ENCODE measurements at places on chromosomes 5 and 9.
A peak's percentile ranks its signal among the peaks of the same experiment; 100 is the strongest.

DNA sequence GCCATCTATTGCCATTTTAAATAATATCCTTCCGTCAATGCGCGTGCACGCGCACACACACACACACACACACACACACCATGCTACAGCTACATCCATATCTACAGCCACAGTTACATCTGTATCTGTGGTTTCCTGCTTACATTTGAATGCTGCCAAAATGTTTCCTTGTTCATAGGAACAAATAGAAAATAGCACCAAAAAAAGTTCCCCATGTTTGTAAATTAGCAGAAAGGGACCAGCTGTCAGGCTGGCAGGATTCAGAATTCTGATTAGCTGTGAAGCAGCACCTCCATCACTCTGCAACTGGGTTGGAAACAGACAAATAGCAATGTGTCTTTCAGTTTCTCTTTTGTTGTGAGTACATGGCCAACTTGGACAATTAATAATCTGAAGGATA, 601.5 kb downstream of the IRX1 start:
- no peak for DNase-seq

GRCh38 chr9:100670719-100671118, 92.8 kb downstream of the CAVIN4 start:
- DNase-seq: peak; percentile 4

DNA sequence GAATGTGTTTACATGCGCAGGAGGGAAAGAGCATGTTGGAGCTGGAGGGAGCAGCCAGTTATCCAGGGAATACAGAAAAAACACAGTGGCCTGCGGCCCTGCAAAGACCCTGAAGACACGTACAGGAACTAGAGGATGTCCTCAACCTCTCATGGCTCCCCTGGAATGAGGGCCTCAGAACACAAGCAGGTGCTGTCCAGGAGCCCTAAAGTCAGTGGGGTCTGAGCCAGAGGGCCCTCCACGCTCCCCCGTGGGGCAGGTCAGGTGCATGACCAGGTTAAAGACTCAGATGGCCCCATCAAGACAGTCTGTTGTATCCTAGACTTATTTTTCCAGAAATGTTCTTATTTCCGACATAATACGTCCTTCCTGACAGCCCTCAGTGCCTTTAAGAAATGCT, 106.9 kb downstream of the ROR2 start:
- DNase-seq: no peak

DNA sequence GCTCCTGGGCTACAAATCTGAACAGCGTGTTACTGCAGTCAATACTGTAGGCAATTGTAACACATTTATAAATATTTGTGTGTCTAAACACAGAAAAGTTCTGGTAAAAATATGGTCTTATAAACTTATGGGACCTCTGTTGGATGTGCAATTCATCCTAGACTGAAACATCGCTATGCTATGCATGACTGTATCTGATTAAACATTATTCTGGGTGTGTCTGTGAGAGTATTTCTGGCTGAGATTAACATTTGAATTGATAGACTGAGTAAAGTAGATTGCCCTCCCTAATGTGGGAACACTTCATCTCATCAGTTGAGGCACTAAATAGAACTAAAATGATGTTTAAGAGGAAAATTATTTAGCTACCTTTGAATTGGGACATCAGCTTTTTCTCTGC, 24.3 kb upstream of the PRDM9 start:
- DNase-seq: no peak

- DNase-seq: no peak
Observed at GRCh38 chr5:168666356-168666755, 87.2 kb upstream of the PANK3 start.

DNA sequence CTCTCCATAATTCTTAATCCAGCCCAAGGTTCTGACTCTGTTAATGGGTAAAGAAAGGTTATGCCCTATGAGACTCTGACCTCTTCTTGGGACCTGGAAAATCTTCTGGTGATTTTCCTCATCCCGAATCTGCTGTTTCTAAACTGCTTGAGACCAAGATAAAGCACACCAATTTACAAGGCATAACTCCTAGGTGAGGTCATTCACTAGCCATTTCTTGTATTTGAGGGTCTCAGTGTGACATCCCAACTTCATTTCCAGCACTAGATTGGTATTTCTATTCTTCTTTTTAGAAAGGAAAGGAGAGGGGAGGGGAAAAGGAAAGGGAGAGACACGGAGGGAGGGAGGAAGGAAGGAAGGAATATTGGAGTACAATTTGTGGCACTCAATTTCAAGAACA, 51.6 kb downstream of the SLC1A1 start:
- DNase-seq: no peak

GRCh38 chr9:135379540-135380267, 99.9 kb upstream of the PPP1R26 start:
- no peak for DNase-seq

GRCh38 chr9:88767504-88767790, 223.8 kb upstream of the S1PR3 start:
- no peak for DNase-seq

DNA sequence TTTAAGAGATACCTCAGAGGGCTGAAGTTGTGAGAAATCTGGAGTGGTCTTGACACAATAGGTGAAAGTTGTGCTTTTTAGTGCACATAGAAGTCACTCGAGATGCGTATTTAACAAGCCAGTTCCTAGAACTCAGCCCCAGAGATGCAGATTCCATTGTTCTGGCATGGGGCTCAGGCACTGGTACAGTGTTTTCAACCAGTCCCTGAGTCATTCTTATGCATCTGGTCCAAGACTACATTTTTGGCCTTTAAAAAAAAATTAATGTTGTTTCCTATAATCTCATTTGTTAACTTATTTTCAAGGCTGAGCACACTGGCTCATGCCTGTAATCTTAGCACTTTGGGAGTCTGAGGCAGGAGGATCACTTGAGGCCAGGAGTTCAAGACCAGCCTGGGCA, 29.6 kb downstream of the PTTG1 start:
- DNase-seq: no peak

GRCh38 chr5:180007582-180007981, 64.0 kb downstream of the RNF130 start:
- DNase-seq: no peak

DNA sequence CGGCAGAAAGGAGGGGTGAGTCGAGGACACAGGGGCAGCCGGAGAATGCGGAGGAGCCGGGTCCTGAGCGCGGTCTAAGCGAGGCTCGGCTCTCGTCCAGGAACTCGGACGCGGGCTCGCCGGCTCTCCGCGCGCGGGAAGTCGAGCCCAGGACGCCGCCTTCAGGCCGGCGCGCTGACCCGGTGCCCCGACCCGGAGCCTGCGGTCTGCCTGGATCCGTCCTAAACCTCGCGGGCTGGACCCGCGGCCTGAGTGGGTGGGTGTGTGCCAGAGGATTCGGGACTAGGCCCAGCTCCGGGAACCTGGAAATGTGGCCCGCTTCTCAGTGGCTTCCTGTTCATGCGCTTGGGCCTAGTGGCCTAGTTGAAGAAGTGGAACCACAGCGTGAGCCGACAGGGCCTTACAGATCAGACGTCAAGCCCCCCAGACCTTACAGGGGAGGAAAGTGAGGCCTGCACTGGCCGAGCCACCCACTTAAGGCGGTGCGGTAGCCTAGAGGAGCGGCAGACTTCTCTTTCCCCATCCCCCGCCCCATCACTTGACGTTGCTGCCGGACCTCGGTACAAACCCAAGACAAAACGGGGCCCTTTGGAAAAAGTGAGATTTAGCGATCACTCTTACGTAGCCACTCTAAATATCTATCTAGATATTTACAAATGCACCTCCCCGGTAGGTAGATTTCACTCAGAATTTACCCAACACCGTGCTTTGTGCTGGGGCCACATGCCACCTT, 1.2 kb downstream of the CDKN2B-AS1 start:
- DNase-seq: no peak

DNA sequence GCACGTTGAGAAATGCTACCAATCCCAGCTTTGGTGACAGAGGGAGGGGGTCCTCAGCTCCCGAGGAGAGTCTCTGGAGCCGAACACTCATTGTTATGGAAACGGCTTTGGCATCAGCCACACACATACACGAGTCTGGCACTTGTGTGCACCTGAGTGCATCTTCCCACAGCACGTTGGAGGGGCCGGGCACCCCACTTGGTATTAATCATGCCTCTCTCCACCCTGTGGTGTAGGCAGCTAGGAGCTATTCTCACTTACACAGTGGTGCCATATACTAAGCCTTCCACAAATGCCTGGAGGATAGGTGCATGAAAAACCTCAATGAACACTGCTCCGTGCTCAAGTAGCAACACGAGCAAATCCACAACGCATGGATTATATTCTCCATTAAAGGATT, 133.9 kb upstream of the PANK3 start:
- DNase-seq: no peak

DNA sequence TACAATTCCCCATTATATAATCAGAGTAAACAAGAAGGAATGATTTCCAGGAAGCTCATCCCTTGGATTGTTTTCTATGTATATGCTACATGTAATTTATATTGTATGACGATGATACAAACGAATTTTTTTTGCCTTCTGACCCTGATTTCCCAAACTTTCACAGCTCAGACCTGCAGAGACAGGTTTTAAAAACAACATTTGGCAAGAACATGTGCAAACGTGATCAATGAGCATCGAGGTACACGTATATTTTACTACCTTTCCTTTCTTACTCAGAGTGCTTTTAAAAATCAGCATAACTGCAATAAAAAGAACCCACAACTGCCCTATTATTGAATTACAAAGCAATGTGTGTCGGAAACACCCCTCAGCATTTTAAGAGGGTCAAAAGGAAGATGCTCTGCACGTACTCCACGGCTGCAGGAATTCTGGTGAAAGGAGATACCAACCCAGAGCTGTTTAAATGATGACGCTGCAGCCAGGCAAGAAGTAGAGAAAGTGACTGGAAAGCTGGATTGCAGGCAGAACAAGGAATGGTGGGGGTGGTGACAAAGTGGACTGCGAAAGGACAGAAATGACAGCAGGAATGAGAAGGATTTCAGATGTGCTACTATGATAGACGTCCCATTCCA, 533.5 kb downstream of the RAB3C start:
- DNase-seq: no peak

GRCh38 chr5:67809589-67809988, 406.0 kb upstream of the PIK3R1 start:
- no peak for DNase-seq

DNA sequence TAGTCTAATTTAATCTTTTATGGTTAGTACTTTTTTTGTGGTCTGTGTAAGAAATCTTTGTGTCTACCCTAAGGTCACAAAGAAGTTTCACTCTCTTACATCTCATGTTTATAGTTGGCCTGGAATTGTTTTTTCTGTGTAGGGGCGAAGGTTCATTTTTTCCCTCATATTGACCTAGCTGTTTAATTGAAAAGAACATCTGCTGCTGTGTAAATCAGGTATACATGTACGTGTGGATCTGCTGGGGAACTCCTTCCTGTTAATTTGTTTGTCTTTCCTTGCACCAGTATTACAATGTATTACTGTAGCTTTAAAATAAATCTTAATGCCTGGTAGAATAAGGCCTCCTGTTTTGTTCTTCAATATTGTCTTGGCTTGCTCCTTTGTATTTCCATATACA, 37.8 kb downstream of the EXOSC2 start:
- no peak for DNase-seq

DNA sequence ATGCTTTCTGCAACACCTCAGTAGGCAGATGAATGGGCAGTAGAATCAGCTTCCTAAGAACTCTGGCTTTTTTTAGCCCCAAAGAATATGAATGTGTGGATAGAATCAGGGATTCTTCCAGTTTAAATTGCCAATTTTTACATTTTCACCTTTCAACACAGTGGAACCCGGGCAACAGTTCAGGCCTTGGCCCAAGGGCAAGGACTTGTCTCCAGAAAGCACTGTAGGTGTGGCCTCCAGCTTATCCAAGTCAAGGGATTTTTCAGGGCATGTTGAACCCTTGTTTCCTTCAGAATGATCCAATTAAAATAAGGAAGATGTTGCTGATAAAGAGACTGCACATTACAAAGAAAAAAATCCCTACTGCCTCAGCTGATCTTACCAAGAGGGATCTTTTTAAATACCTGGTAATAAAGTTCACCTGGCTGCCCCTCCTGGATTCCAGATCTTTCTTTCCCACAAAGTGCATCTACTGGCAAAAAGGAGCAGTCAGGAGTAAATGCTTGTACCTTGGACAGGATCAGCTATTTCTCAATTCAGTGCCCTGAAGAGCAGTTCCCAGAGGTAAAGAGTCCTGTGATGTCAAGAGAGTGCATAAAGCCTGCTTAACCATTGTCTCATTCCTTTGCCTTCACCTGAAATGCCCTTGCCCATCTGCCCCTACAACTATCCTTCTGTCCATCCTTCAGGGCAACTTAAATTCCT, 80.1 kb upstream of the PLPP6 start:
- no peak for DNase-seq

GRCh38 chr5:180718810-180719453, 20.9 kb downstream of the OR2Y1 start:
- peak; percentile 43 for DNase-seq

DNA sequence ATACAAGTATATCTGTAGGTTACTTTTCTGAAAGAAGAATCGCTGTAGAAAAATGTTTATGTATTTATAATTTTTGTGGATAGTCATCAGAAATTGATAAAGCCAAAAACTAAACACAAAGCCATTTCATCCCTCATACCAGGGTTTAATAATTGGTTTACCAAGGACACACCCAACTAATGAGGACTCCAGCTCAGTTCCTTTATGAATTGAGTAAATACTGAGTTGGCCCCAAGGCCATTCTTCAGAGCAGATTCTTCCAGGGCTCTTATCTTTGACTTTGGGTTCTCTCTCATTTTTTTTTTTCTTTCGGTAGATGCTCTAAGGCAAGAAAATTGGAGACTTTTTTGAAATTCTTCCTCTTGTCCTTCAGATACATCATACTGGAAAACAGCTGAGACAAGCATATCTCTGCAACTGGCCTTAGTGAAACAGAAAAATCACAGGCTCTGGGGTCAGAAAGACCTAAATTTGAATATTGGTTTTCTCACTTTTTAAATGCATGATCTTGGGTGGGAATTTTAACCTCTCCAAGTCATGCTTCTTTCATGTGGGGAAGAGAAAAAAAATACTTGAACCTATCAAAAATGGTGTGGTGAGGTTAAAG, 401.8 kb downstream of the ARHGEF28 start:
- DNase-seq: no peak

GRCh38 chr5:140145818-140146522, 20.2 kb downstream of the IGIP start:
- DNase-seq: peak; percentile 73

DNA sequence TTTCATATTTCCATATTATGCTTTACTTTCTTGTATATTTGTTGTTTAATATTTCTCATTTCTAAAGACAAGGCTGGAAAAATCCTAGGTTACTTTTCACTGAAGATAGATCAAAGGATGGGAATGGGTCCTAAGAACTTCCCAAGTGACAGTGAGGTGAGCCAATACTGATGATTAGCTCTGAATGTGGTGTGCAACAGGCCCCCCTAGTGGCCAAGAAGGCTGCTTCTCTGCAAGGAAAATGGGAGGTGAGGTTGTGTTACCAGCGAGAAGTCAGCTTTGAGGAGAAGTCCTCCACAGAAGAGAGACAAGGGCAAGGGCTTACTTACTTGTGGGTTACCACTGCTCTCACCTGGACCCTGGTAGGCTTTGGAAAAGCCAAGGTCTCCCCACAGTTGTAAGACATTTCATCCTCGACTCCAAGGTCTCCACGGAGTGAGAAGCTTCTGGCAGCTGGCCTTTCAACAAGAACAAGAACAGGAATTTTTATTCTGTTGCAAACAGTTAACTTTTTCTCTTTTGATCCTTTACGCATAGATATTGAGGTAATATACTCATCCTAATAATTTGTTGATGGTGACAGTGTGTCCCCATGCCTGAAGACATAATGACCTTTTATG, 69.9 kb downstream of the MAMDC2 start:
- DNase-seq: peak; percentile 15

GRCh38 chr5:175713930-175714329, 56.1 kb downstream of the HRH2 start:
- no peak for DNase-seq

Measured in renal pelvis (tissue), 12 donors.